Endothelial cell of umbilical vein (primary cell): ENCODE measurements at places on chromosomes 4 and X. TPM values are rescaled to one million over a fixed set of nuclear protein-coding genes. Genes with fewer than 3 reads are reported as not detected.

The TLR2 gene
- total RNA-seq = 0.21 and 1.4 TPM in 2 replicates

DNA sequence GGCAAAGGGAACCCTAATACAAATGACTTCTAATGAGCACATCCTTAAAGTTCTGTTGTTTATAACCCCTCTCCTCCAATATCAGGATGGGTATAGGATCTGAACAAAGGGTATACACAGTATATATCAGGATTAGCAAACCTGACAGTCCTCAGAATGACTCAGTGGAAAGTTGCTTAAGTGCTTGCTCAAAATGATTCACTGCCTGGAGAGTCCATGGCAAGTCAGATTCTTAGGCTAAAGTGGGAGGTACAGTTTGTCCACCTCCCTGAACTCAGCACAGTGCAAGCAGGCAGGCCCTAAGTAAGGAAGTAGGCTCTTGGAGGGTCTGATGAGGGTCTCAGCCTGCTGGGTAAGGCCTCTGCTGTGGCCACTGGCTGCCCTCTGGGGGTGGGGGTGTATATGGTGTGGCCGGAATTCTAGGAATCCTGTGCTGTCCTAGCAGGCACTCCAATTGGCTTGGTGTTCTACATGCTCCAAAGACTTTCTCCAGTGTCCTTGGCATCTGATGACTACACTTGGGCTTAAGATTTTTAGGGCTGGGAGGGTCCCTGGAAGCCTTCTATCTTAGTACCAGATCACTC is 54.3 kb downstream of the CHRDL1 start:
- H3K36me3 ChIP-seq = no peaks in the 10 kb centered on the region

DNA sequence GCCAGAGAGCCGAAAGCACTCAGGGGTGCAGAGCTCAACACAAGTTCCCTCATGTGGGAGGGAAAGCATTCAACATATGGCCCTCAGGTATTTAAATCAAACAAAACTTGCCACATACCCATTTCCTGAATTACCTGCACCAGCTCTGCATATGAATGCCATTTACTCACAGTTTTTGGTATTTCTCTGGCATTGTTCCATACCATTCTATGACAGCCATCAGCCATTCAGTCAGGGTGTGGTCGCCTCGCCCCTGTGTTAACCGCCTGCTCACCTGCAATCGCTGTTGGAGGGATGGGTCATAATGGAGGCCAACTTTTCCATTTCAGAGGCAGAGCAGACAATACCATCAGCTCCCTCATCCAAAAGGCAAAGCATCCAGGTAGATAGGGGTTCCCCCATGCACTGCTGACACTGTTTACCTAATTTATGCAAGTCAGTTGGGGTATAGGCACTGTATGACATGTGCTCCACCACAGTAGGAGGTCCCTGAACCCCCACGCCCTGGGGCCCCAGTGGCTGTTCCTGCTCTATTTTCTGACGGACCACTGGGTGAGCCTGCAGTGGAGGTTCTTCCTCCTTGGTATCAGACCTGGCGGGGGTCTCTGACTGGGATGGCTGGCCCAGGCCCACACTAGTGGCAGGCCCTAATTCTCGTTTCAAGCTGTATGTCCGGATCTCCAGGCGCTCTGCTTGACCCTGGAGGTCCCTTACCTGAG is 227.1 kb downstream of the ADGRL3 start:
- H3K36me3 ChIP-seq = no peaks in the 10 kb centered on the region
- H3K4me3 ChIP-seq = no peak overlapping the region
- H3K27ac ChIP-seq = no peak overlapping the region
- H3K4me1 ChIP-seq = no peaks in the 10 kb centered on the region
- no peak for DNase-seq

GRCh38 chr4:59971952-59972351 is 1228.2 kb upstream of the ADGRL3 start:
- no peaks in the 10 kb centered on the region for H3K36me3 ChIP-seq
- no peak overlapping the region for H3K27ac ChIP-seq
- H3K4me1 ChIP-seq = no peaks in the 10 kb centered on the region
- no peak for DNase-seq

The TAF7L gene
- 1.1 and 1.8 TPM in 2 replicates for total RNA-seq

The MAGEC3 gene
- not detected in 2 replicates for total RNA-seq

DNA sequence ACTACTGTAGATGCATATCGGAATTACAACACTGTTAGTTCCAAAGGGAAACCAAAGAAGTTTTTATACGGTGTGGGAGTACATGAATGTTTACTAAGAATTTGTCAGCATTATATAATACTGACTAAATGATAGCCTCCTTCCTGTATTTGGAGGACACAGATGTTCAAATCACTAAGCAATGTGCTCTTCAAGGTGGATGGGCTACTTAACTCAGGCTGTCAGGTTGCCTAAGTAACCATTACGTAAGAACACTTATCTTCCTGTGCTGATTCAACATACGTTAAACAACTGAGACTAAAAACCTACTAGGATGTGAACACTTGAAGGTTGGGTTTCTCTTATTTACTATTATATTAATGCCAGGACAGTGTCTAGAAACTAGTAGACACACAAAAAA is 81.9 kb upstream of the HPGD start:
- no peaks in the 10 kb centered on the region for H3K4me1 ChIP-seq
- no peak for DNase-seq
- H3K36me3 ChIP-seq = no peaks in the 10 kb centered on the region
- no peak overlapping the region for H3K27ac ChIP-seq
- H3K4me3 ChIP-seq = no peak overlapping the region
- H3K27me3 ChIP-seq = no peaks in the 10 kb centered on the region

The SLC25A14 gene
- total RNA-seq = 10.6 and 14.5 TPM in 2 replicates

DNA sequence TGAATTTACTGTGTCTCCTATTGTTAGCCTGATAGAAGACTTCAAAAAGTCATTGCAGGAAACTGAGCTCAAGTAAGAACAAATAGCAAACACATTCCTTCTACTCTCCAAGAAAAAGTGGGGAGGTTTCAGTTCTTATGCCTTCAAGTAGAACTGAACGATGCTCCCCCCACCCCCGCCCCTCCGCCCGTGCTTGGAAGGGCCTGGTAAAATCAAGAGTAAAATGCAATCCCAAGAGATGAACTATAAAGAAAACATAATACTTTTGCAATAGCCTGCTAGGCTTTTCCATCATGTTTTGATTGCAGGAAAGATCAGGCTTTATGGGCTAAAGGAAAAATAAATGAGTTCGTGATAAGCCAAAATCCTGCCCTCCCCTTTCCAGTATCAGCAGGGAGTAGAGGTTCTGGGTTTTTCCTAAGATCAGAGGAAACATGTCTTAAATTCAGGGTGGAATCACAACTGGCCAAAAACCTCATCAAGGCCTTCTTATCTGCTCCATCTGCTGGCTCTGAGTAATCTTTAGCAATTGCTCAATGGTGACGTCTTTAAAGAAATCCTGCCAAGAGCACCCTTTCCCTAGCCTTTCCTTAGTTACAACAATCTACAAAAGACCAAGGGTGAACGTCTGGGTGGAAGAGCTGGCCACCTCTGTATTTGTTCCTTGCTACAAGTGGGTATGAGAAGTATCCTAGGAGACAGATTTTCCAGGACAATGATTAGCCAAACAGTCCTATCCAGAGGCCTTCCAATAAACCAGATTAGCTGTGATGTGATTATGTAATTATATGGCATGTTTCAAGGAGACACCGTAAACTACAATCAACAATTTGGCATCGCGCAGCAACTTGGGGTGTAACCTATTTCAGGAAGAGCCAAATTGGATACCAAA is 66.3 kb upstream of the FAM9C start:
- H3K27ac ChIP-seq = peak overlapping the region; percentile 64
- peaks cover 14% of the 10 kb centered on the region for H3K4me1 ChIP-seq
- DNase-seq = peak; percentile 89
- H3K36me3 ChIP-seq = no peaks in the 10 kb centered on the region
- H3K4me3 ChIP-seq = no peak overlapping the region

The TIMP1 gene
- total RNA-seq = 104 and 124 TPM in 2 replicates

DNA sequence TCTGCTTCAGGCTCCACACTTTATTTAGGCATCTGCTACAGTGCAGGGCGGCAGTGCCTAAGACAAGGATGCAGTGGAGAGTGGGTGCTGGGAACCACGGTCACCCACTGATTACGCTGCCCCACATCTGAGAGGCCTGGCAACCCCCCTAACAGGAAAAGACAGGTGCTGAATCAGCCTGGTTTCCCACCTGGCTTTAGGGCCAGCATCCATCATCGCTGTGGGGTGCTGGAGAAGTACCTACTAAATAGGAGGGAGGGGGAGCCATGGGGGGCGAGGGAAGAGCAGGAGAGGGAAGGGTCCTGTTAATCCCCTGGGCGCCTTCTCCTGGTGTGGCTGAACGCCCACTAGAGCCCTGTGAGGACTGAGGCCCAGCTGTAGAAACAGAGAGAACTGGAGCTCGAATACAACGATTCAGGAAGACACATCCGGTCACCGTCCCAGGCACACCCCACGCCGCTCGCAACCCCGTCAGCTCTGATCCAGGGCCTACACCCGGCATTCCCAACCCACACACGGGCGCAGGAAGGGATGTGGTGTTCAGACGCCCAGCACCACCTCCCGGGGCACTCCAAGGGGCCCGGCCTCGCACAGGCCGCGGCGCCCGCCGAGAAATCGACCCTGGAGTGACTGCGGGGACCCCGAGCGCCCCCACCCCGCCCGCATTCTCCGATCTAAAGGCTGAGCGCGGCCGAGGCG is 554 bp downstream of the DCTD start:
- peaks cover 6% of the 10 kb centered on the region for H3K36me3 ChIP-seq
- peak overlapping the region; percentile 82 for H3K27ac ChIP-seq
- peak overlapping the region; percentile 76 for H3K4me3 ChIP-seq
- DNase-seq = peak; percentile 53
- no peaks in the 10 kb centered on the region for H3K27me3 ChIP-seq
- H3K4me1 ChIP-seq = peaks cover 16% of the 10 kb centered on the region

- no peak for DNase-seq
- no peaks in the 10 kb centered on the region for H3K27me3 ChIP-seq
- no peak overlapping the region for H3K27ac ChIP-seq
Measured at GRCh38 chrX:11351375-11352295, 58.4 kb downstream of the AMELX start.

GRCh38 chrX:154714925-154715324 is 36.0 kb downstream of the GAB3 start:
- no peaks in the 10 kb centered on the region for H3K27me3 ChIP-seq
- peaks cover 40% of the 10 kb centered on the region for H3K4me1 ChIP-seq
- peak; percentile 62 for DNase-seq
- no peak overlapping the region for H3K4me3 ChIP-seq
- no peak overlapping the region for H3K27ac ChIP-seq
- H3K36me3 ChIP-seq = no peaks in the 10 kb centered on the region
